ENCODE measurements at places on chromosomes 13 and 19. TPM values are rescaled to one million over a fixed set of nuclear protein-coding genes. Genes with fewer than 3 reads are reported as not detected.
A peak's percentile ranks its signal among the peaks of the same experiment; 100 is the strongest.

DNA sequence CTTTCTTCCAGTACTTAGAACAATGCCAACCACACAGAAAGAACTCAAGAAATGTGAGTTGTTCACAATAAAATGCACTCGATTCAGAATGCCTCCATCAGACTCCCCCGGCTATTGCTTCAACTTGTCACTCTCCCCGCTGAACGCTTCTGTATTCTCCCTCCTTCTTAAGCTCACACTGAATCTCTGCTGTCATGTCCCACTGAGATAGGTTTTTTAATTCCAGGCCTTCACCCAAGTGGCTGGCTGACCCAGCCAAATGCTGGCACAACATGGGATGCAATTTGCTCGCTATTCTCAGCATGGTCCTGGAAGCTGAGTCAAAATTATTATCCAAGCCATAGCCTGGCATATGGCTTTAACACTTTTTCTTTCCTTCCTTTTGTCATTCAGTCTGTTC lies 76.8 kb upstream of the SERP2 start:
- DNase-seq: no peak

DNA sequence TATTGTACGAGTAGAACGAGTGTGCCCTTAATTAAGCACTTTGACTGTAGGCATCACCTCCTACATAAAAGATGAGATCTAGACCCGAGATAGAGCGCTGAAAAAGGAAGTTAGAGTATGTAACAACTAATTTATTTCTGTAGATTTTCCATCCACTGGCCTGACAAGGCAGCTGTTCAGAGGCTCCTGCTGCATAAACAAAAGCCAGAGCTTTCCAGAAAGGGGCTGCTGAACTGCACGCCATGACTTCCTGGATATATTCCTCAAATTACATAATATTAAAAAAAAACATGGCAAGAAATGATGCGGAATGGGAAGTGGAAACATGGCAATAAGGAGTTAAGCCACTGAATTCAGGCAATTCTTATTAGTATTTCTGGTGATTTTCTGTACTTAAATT lies 89.7 kb downstream of the AKAP11 start:
- DNase-seq: no peak

- DNase-seq: peak; percentile 62
Measured at GRCh38 chr19:48390188-48391099, 907 bp downstream of the KDELR1 start.

- DNase-seq: no peak
Measured at GRCh38 chr13:26442541-26442940, 114.9 kb upstream of the WASF3 start.

The ZNF566 gene
- 15.4 TPM for total RNA-seq
